WTC11 (cell line): ENCODE measurements at places on chromosomes 3 and 15.

DNA sequence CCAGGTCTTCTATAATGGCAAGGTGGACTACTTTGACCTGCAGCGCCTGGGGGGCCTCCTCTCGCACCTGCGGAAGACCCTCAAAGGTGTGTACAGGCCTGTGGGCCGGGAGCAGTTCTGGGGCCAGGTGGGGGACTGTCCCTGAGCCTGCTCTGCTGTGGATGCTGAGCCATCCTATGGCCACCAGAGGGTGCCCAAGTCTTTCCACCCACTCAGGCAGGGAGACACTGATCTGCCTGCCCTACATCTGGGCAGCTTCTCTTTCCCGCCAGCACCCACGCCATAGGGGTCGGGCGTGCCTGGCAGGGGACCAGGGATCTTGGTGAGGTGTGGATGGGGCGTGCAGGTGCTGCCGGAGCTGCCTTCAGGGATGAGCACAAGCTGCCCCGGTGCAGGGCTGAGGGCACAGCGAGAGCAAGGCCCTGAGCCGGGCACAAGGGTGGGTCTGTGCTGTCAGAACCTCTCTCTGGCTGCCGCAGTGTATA, 14.1 kb downstream of the RNF123 start:
- DNase-seq = peak; percentile 75

- no peak for DNase-seq
Observed at GRCh38 chr15:69515926-69516325, 63.3 kb downstream of the RPLP1 start.

DNA sequence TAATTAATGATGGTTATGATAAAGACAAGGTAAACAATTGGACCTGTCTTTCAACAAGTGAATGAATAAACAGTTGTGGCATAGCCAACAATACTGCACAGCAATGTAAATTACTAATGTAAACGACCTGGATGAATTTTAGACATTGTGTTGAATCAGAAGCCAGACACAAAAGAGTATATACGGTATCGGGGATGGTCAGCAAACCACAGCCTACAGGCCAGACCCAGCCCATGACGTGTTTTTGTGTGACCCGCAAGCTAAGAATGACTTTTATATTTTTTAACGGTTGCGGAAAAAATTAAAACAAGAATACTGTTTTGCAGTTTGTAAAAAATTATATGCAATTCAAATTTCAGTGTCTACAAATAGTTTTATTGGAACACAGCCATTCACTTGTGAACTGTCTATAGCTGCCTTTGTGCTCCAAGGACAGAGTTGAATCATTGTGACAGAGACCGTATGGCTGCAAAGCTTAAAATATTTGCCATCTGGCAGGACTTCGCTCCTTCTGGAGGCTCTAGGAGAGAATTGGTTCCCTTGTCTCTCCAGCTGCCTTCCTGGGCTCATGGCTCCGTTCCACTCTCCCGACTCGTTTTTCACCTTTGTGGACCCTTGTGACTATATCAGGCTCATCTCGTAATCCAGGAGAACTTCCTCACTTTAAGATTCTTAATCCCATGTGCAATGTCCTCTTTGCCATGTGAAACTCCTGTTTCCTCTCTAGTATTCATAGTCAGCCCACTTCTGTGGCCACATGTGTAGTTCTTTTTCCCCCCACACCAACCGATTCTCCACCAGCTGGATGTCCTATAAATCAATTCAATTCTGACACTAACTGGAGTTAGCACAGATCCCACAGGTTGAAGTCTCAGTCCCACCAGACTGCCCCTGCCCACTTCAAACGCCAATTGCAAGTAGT, 72.7 kb downstream of the CMTM8 start:
- no peak for DNase-seq

- DNase-seq = no peak
Observed at GRCh38 chr15:39345176-39345575, 235.7 kb upstream of the THBS1 start.
